Fibroblast of skin of right quadriceps (primary cell): ENCODE measurements at places on chromosomes 6 and 20.
A peak's percentile ranks its signal among the peaks of the same experiment; 100 is the strongest.

DNA sequence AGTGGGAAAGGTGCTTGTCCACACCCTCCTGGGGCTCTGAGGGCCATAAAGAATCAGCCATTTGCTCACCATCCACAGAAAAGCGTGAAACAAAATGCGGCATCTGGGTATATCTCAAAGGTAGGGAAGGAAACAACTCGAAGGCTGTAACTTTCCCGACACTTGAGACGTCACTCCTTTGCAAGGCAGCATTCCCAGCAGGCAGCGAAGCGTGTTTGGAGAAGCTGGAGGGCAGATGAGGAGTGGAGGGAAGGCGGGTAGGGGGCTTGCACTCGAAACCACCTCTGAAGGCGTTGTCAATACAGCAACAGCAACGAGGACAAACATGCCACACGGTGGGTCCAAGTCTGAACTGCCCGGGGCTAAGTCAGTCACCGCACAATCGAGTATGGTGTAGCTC, 98.4 kb downstream of the FOXC1 start:
- no peak for DNase-seq

GRCh38 chr6:130457605-130458004, 91.8 kb downstream of the TMEM200A start:
- DNase-seq: no peak

- no peak for DNase-seq
These were observed 41.7 kb upstream of the KLHL31 start for GRCh38 chr6:53707108-53707897.

DNA sequence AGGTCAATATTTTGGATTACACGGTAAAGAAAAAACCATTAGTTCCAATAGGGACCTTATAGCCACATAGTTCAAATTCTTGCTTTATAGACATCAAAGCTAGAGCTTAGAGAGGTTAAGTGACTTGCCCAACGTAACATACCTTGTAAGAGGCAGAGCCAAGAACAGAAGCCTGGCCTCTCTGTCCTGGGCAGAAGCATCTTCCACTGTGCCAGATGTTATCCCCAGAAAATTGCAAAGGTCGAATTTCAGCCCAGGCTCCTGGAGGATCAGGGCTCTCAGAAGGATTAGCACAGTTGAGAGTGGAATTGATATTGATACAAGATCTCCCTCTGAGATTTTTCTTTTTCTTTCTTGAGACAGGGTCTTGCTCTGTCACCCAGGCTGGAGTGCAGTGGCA, 6.1 kb downstream of the SMIM28 start:
- no peak for DNase-seq

- DNase-seq: no peak
These were observed 39.6 kb upstream of the HDAC2 start for GRCh38 chr6:114010540-114010939.

DNA sequence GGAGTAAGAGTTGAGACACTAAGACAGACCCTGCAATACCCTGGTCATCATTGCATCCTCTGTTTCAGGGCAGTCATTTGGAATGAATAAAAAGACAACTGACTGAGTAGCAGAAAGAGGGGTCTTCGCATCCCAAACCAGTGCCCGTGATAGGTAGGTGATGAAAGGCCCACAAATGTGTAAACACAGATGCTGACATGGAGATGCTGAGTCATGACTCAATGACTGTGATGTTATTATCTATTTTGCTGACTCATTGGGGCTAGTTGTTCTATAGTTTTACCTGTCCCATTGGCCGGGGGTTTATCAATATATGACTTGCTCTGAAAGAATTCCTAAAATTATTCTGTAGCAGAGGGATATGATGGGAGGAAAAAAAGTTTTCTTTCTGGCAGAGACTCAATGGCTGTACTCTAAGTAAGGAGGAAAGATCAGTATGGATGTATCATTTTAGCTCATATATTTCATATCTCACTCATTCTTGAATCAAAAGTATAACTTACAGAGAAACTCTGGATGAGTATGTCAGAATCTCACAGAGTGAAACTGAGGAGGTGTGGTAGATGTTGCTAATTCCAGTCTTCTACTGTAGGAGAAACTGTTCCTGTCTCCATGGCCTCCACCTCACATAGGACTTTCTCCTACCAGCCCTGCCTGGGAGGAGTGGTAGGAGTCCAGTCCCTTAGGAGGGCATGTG, 119.9 kb upstream of the PREP start:
- DNase-seq: peak; percentile 29

GRCh38 chr20:35772563-35773058, 796 bp downstream of the PHF20 start:
- DNase-seq: no peak

DNA sequence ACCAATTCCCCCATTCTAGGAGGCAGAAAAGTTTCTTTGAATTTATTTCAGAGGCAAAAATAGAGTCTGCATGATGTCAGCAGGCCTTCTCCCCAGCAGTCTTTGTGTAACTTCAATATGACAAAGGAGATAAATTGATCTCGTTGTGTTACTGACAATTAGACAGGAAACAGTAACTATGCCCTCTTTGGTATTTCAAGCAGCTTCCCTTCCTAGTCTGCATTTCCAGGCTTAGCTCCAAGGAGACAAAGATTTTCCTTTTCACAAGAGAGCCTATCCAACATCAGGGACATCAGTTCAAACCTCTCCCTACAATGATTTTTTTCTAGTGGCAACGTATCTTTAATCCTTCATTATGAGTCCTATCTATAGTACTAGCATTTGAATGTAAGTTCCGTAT, 245.9 kb upstream of the HSF2 start:
- no peak for DNase-seq

- DNase-seq: no peak
These were observed 29.9 kb downstream of the SEL1L2 start for GRCh38 chr20:13960525-13960924.
